Adipocyte (in vitro differentiated cells): ENCODE measurements at places on chromosomes 2 and 18.
A peak's percentile ranks its signal among the peaks of the same experiment; 100 is the strongest.

DNA sequence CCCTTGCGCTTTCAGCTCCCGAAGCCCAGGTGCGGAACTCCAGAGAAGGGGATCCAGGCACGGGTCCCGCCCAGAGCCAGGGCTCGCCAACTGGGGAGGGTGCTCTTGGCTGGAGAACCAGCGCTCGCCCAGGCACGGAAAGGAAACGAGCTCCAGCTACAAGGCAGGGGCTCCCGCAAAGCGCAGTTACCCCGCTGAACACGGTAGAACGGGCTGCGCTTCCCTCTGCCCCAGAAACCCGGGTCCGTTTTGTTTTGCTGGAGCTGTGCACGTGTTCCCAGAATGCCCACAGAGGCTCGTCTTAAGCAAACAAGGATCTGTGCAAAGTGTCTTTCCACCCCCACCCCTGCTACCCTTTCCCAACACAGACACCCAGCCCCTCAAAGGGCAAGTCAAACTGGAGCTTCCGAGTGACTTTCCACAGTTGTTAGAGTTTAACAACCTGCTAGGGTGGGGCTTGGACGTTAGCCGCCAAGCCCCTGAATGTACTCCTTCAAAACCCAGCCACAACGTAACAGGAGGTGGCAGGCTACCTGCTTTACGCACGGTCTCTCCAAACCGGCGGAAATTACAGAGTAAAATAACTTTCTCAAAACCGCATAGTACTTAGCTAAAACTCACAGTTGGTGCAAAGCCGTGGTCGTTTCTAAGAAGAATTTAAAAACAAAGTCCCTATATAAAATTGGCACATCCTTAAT is 775 bp downstream of the RNF125 start:
- DNase-seq, result peak; percentile 39

DNA sequence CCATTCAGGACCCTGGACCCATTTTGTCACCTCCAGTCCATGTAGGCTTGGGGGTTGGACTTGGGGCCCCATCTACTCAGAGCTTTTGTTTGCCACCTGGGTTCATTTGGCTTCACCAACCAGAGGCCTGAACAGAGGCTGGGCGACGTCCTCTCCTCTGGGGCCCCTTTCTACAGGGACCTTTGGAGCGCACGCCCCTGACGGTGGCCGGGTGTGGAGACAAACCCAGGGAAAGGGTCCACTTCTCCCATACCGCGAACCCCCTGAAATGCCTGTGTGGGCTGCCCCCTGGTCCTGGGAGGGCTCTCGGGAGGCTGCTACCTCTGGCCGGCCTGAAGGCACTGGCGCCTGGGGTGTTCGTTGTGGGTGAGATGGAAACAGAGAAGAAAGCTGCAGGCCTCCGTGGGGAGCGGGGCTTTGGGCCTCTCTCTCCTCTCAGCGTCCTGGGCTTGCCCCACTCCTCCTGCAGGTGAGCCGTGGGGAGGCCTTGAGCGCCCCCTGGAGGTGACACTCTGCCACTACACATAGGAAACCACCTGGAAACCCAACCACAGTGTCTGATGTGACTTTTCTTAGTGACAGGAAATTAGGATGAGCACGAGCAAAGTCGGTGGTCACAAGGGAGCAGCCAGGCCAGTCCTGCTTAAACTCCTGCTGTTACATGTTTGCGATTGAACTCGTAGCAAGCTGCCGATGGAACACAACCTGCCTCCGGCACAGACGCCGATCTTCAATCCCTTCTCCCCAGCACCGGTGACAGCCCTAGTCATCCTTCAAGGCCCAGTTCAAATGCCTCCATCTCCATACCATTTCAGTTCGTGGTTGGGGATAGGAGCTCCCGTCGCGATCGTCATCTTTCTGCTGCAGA is 12.0 kb upstream of the NTSR2 start:
- peak; percentile 24 for DNase-seq

- peak; percentile 56 for DNase-seq
Measured at GRCh38 chr2:216344206-216344949, 27.9 kb downstream of the MARCHF4 start.

GRCh38 chr2:97005353-97005752 is 19.0 kb upstream of the FAM178B start:
- no peak for DNase-seq

GRCh38 chr18:13614641-13615288 is 111.6 kb downstream of the FAM210A start:
- DNase-seq, result no peak

DNA sequence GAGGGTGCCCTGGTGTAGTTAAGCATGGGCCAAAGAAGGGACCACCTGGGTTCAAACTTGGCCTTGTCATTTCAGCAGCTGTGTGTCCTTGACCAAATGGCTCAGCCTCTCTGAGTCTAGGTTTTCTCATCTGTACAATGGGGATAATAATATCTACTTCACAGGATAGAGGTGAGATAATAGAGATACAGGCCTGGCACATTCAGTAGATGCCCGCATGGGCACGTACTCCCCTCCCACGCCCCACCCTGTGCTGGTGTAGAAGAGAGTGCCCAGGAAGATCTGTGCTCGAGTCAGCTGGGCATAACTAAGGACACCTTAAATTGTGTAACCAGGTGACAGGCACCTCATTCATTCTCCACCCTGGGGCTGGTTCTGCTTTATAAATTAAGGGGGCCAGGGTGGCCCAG is 8.4 kb upstream of the TMEM185B start:
- DNase-seq, result no peak

DNA sequence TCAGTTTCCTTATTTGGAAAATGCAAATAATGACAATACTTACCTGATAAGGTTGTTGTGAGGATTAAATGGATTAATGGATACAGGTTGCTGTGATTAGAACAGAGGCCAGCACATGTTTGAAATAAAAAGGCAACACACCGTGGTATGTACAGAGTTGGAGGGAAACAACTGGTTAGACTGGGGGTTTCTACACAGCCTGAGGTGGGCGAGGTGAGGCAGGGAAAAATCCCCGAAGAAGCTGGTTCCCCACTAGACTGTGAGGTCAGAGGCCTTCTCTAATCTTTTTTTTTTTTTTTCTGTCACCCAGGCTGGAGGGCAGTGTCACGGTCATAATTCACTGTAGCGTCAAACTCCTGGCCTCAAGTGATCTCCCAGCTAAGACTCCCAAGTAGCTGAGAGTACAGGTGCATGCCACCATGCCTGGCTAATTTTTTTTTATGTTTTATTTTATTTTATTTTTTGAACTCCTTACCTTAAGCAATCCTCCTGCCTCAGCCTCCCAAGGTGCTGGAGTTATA is 1.2 kb upstream of the E2F6 start:
- DNase-seq, result no peak

DNA sequence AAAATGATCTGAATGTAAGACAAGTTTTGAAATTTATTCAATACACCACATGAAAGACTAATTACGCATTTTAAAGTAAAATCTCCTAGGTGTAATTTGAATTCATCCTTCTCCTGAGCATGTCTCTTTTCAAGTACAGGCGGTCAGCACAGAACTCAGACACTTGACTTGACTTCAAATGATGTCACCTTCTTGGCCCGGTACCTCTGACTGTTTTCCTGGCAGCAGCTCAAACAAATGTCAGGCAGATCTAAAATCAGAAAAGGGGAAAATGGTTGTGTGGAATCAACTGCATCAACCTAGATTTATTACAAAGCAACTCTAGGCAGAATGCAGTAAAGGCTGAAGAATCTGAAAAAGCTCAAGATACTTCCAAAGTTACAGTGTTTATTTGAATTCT is 11.4 kb upstream of the PROKR1 start:
- DNase-seq, result no peak

DNA sequence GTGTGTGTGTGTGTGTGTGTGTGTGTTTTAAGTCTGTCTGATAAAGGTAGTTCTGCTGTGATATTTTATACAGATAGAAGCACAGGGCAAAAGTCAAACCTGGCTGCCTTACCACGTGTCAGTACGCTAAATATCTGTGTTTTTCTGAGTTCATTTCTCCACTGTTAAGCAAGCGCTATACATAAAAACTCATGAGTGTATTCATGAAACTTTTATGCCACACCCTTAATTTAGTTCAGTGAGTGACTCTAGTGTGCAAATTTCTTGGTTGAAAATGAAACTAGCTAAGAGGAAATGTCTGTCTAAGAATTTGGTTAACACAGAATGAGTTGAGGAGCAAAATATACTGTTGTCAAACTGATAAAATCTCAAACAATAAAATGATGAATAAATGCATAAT is 11.2 kb downstream of the CASP10 start:
- DNase-seq, result no peak

GRCh38 chr18:3540805-3541548 is 91.0 kb downstream of the TGIF1 start:
- no peak for DNase-seq

- DNase-seq, result no peak
Measured at GRCh38 chr2:23206650-23207049, 178.3 kb upstream of the KLHL29 start.

GRCh38 chr18:31205273-31205672 is 42.6 kb upstream of the DSC1 start:
- no peak for DNase-seq

DNA sequence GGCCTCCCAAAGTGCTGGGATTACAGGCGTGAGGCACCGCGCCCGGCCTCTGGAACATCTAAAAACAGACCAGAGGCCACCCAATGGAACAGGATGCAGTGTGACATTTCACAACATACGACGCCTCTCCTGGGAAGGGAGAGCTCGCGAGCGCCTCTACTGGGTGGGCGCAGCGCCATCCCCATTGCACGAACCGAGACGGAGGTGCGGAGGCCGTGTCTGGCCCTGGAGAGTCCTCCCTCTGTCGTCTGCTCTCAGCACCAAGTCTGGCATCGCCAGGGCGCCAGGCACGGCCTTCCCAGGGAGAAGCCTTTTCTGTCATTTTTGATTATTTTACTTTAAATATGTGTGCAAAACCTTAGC is 9.4 kb upstream of the GBX2 start:
- peak; percentile 33 for DNase-seq

DNA sequence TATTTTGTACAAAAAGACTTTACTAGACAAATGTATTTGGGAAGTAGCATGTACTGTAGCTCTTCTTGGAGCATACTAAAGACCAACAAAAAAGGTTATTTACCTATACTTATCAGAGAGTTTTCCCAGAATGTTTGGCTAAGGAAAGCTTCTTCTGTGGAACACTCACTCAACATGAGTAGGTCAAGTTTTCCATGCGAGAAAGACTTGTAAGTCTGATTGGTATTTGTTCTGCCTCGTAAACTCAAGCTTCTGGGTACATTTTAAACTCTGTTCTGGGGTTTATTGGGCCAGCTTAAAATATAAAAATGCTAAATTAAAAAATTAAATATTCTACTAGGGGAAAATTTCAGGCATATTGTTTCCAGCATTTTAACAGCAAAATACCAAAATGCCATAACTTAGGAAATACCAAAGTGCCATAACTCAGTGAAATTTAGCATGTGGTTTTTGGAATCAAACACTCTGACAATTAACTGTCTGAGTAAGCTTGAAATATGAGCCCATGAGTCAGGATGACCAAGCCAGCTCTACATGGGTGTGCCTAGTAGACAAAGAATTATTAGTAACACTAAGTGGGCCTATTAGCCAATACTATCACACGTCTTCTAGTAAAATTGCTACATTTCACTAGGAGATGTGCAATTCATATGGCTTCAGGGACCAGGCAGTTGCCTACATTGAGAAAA is 47.3 kb upstream of the SERPINE2 start:
- DNase-seq, result peak; percentile 90

DNA sequence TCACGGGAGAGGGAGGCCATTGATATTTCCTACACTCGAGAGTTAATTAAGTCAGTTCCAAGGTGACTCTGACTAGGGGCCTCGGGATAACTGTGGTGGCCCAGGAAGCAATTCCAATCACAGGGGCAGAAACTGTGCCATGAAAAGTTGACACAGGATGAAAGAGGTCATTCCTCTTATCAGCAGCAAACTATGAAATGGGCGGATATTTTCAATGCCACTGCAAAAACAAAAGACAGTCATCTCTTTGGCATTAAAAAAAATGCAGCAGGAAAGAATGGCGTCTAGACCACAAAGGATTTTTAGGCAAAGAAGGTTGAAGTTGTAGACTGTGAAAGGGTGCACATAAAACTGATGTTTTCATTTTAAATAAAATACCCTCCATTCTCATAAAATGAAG is 50.0 kb downstream of the TGIF1 start:
- DNase-seq, result no peak

GRCh38 chr2:73386894-73387636 is 1.4 kb downstream of the ALMS1 start:
- peak; percentile 4 for DNase-seq

DNA sequence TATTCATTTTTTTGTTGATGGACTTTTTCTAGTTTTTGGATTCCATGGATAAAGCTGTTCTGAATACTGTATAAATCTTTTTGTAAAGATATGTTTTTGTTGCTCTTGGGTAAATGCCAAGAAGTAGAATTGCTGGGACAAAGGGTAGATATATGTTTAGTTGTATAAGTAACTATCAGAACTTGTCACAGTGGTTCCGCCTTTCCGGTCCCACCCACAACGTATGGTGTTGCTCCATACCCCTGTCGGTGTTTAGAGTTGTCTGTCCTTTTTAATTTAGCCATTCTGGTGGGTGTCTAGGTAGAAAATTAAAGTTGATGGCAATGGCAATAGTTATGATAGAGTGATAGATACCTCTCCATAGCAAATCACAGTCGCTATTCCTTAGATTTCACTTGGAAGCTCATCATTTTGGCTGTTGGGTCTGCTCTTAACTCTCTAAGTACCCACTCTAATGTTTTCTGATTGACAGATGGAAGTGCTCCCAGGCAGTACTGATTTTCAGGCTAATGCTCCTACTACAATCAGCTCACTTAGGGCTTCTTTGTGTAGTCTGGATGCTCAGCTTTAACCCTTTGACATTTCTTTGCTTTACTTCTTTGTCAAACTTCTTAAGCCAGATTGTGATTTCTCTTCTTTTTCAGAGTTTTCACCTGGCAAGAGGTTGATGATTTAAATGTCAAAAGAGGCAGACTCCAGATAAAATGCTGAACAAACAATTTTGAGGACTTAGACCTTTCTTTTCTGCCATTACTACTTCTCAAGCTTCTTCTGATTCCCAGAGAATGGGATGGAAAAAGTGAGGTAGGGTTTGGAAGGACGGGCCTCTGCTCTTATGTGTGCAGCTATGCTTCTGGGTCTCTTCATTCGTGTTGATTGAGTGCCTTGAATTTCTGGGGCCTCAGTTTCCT is 156.4 kb downstream of the AQP4 start:
- DNase-seq, result no peak

DNA sequence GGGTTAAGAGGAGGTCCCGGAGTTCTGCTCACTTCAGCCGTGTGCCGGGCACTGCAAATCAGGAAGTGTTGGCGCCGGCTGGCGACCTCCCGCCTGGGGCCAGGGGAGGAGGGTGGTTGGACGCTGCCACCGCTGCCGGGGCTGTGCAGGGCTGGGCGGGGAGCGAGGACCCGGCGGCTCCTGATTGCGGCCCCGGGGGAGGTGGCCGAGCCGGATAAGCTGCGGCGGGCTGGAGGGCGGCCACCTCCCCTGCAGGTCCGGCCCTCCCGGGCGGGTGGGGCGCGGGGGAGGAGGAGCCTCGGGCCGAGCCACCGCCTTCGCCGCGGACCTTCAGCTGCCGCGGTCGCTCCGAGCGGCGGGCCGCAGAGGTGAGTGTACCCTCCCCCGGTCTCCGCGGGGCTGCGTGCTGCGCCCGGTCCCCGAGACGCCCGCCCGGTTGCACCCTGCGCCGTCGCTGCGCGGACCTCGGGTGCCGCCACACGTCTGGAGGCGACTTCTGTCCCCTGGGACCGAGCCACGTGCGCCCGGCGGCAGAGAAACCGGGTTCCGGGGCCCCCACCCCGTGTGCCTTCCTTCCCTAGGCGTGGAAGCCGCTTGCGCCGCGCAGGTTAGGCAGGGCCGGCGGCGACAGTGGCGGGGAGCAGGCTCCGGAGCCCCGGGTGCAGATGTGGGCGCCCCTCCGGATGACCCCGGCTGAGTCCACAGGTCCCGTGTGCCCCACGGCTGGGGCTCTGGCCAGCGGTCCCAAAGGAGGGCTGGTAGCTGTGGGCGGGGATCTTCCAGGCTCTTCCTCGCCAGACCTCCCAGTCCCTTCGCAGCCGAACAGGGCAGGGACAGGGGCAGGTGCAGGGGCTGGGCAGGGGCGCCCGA is at the start of gene STEAP3:
Gene STEAP3 (plus strand): TSS at position 314 of the 870 bp plus-strand sequence. CDS start 7,179 bp downstream, outside the sequence.
- peak; percentile 67 for DNase-seq
